ENCODE measurements at places on chromosomes 11 and 22. TPM values are rescaled to one million over a fixed set of nuclear protein-coding genes. Genes with fewer than 3 reads are reported as not detected.

The OTOG gene
- not detected for polyA plus RNA-seq

The NXPE2 gene
- not detected for polyA plus RNA-seq

The HTATIP2 gene
- polyA plus RNA-seq: 64.2 TPM

The NUDT22 gene
- 98.8 TPM for polyA plus RNA-seq

The C22orf42 gene
- not detected for polyA plus RNA-seq

The EIF3M gene
- 230 TPM for polyA plus RNA-seq

The KLHDC7B gene
- polyA plus RNA-seq: not detected

The RASGRP2 gene
- 152 TPM for polyA plus RNA-seq

The KDELR3 gene
- polyA plus RNA-seq: 25.8 TPM

The MAPK8IP2 gene
- polyA plus RNA-seq: under 0.01 TPM

The ASCL2 gene
- polyA plus RNA-seq: not detected

The SYNGR1 gene
- 23.1 TPM for polyA plus RNA-seq

The SYT13 gene
- polyA plus RNA-seq: 2.0 TPM

The SLC22A6 gene
- 0.25 TPM for polyA plus RNA-seq

The KCNK4 gene
- polyA plus RNA-seq: not detected

The ADAMTS8 gene
- polyA plus RNA-seq: 3.3 TPM

The OLFML1 gene
- 22.9 TPM for polyA plus RNA-seq

The KCNQ1 gene
- 0.67 TPM for polyA plus RNA-seq

The OR51E2 gene
- polyA plus RNA-seq: not detected

The CASP5 gene
- not detected for polyA plus RNA-seq

The NELL1 gene
- not detected for polyA plus RNA-seq

The COX8A gene
- polyA plus RNA-seq: 669 TPM

The CST6 gene
- 19.0 TPM for polyA plus RNA-seq

The OR5P2 gene
- not detected for polyA plus RNA-seq

The UPK3A gene
- polyA plus RNA-seq: not detected

The POTEH gene
- polyA plus RNA-seq: not detected

The CCT8L2 gene
- polyA plus RNA-seq: not detected

The ELMOD1 gene
- polyA plus RNA-seq: not detected

The SC5D gene
- 20.0 TPM for polyA plus RNA-seq

The RFPL1 gene
- not detected for polyA plus RNA-seq

The FGF19 gene
- polyA plus RNA-seq: not detected

The ARHGAP32 gene
- 3.4 TPM for polyA plus RNA-seq

The H19 gene
- 4.5 TPM for polyA plus RNA-seq

The GDPD4 gene
- not detected for polyA plus RNA-seq

The LGALS12 gene
- polyA plus RNA-seq: not detected

The FGF3 gene
- not detected for polyA plus RNA-seq

The SLC22A9 gene
- not detected for polyA plus RNA-seq

The BSX gene
- not detected for polyA plus RNA-seq

The TBX1 gene
- 1.1 TPM for polyA plus RNA-seq

The OR4A15 gene
- not detected for polyA plus RNA-seq

The KDM2A gene
- 26.5 TPM for polyA plus RNA-seq

The P2RY6 gene
- polyA plus RNA-seq: 4.4 TPM

The LRRC32 gene
- polyA plus RNA-seq: 38.8 TPM

The C11orf91 gene
- not detected for polyA plus RNA-seq

The ELP4 gene
- 8.7 TPM for polyA plus RNA-seq

The IGSF9B gene
- 29.7 TPM for polyA plus RNA-seq

The LAYN gene
- 30.2 TPM for polyA plus RNA-seq

The CRYBB2 gene
- not detected for polyA plus RNA-seq

The LRRN4CL gene
- 0.10 TPM for polyA plus RNA-seq
